ENCODE measurements at places on chromosomes 5 and 9.

DNA sequence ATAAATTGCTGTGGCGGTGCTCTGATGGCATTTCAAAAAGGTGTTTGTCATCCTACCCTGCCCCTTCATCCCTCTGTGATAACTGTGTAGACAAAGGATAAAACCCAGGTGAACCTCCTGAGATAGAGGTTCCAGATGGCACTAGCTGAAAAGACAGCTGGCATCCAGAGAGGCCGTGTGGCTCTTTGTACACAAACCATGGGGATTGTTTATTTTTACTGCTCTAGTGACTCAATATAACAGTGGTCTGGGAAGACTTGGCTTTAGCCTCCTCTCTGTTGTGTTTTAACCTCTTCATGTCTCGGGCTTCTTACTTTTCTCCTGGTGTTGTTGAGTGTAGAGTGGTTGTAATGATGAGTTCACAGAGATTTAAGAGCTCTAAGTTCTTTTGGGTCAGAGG is 48.8 kb downstream of the SH3GL2 start:
- DNase-seq = no peak

DNA sequence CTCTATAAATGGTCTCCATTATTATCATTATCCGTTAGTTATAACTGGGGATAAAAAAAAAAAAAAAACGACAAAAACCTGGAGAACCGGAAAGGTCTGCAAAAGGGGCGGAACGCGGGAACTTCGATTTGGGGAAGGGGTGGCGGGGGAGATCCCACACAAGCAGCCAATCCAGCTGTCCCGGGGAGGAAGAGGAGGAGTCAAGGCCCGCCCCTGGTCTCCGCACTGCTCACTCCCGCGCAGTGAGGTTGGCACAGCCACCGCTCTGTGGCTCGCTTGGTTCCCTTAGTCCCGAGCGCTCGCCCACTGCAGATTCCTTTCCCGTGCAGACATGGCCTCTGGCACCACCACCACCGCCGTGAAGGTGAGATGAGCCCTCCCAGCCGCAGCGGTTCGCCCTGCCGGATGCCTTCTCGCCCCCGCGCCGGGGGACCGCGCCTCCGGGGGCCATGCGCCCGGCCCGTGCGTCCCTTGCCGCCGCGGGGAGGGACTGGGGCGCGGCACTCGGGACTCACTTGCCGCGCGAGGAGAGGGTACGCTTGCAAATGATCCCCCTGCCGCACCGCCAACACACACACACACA is at the start of gene MTAP:
Gene MTAP (plus strand): TSS at position 219 of the 583 bp plus-strand sequence. CDS start 113 bp downstream, at position 332.
- DNase-seq = peak; percentile 78

DNA sequence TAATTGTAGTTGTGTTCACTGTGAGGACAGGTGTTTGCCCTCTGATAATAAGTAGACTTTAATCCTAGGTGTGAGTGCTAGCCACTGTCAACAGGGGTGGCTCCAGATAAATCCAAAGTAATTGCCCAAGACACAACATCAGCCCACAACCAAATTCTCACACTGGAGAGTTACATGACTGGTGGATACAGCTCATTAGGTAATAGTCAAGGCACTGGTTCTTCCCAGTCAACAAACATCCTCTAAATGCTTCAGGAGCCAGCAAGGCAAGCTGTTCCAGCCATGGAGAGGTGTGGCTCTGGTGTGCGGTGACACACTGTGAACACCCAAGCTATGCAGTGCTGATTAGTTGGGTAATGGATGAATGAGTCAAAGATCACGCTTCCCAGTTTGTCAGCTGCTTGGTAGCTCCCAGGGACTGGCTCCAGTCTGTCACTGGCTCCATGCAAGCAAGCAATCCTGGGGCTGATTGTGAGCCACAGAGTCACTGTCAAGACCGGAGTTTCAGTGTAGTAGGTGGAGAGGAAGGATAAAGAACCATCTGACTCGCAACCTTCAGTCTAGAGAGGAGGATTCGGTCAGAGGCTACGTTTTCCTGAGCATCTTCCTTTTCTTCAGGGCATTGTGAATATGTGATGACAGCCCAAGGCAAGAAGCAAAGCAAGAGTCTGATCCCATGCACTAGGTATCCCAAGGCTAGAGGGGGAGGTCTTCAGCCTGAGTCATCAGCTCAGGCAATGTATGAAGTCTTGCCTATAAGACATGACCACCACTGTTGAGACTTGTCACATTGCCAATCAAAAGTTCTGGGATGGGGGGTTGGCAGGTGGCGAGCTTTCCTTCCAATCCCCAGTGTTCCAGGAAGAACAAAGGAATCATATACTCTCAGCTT is 63.1 kb downstream of the UGCG start:
- DNase-seq = no peak

DNA sequence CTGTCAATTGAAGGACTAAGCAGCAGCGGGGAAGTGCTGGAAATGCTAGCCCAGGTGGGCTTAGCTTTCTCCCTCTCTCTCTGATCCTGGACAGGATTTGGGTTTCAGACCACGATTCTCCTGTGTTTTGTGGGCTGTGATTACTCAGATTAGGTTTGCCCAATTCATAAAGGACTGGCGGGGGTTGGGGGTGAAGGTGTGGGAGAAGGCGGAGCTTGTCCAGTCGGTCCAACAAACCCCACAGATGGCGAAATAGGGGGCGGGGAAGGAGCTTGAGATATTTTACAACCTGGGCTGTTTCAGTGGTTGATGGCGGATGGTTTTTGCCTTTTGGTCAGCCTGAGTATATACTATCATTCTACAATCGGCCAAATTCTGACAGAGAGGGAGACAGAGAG is 35.2 kb downstream of the PCDHAC2 start:
- no peak for DNase-seq

DNA sequence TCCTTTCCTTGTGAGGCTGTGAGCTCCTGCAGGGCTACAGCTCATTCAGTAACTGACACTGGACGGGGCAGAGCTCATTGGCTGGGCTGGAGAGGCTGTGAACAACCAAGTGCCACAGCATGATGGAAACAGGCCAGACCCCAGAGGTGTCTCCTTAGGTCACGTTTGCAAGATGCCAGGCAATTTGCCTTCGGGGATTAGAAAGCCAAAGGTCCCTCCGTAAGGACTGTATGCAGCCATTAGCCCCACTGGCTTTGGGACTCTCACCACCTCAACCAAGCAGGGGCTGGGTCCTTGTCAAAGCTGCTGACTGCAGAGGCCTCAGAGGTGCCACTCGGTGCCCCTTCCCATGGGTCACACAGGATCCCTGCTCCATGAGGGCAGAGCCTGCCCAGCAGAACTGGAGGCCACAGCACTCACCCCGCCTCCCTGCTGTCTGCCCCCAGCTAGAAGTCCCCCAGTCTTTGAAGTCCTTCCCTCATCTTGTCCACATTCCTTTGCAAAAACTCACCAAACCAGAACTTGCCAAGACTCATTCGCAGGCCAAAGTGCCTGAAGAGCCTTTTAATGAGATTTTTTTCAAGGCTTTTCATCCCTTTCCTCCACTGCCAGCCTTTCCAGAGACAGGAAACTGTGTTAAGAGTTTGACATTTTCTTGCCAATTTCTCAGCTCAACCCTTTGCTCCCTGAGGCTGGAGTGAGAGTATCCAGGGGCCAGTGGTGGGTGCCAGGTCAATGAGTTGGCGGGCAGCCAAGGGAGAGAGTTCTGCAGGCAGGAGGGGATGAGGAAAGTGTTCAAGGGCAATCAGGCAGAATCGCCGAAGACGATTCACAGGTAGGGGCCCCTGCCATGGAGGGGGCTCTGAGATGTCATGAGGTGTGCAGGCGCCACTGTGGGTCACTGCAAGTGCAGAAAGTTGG is 39.7 kb upstream of the SLC25A51 start:
- no peak for DNase-seq

GRCh38 chr5:12110629-12111028 is 206.4 kb upstream of the CTNND2 start:
- no peak for DNase-seq

DNA sequence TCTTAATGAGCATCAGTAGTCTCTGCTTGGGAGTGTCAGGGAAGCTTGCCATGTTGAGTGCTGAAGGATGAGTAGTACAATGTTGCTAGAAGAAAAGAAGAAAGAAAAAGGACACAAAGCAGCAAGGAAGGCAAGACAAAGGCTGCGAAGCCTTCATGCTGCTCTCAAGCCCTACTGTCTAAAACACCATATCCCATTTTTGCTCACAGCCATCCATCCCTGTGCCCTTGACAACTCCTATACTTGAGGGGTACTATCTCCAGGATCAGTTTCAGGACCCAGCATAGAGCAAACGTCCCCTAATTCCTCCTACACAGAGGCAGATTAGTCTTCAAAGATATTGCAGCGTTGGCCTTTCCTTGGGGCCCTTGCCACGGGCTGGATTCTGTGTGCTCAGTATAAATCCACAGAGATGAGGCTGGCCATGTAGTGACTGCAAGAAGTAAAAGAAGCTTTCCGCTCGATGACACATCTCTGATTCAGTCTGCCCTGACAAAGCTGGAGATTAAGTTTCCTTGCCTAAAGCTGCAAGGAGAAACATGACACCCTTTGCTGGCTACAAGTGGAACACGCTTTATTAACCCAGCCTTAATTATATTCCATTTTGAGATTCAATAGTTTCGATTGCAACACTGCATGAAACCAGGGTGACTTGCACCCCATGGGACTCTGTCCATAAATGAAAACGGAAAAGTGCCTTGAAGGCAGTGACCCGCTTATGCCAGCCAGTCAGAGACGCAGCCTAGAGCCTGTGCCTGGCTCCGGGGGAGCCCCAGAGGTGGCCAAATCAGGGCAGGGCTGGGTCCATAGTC is 304.6 kb downstream of the ACTL7B start:
- DNase-seq = no peak

DNA sequence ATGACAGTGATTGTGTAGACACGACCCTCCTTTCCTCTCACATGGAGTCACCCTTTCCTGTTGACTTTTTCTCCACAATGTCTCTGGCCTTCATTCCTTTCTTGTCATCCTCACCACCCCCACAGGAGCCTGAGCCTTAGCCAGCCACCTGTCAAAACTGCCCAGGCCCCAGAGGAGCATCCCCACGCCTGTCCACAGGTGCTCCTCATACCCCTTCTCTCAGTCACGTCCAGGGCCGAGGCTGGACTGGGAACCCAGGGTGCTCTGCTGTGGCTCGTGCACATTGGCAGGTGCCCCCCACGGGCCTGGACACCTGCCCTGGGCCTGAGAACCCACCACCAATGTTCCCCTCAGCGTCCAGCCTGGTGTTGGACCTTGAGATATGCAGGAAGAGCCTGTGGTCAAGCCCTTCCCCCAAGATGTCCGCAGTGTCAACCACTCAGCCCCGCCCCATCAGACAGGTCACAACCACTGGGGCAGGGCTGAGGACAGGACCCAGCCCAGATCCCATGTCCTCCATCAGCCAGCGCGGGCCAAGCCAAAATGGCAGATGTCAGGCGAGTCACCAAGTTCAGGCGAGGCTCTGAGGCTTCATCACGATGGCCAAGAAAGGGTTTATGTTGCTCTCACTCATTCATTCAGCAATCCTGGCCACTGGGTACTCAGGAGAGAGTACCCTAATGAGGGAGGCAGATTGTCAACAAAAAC is 65.8 kb upstream of the STXBP1 start:
- DNase-seq = no peak

DNA sequence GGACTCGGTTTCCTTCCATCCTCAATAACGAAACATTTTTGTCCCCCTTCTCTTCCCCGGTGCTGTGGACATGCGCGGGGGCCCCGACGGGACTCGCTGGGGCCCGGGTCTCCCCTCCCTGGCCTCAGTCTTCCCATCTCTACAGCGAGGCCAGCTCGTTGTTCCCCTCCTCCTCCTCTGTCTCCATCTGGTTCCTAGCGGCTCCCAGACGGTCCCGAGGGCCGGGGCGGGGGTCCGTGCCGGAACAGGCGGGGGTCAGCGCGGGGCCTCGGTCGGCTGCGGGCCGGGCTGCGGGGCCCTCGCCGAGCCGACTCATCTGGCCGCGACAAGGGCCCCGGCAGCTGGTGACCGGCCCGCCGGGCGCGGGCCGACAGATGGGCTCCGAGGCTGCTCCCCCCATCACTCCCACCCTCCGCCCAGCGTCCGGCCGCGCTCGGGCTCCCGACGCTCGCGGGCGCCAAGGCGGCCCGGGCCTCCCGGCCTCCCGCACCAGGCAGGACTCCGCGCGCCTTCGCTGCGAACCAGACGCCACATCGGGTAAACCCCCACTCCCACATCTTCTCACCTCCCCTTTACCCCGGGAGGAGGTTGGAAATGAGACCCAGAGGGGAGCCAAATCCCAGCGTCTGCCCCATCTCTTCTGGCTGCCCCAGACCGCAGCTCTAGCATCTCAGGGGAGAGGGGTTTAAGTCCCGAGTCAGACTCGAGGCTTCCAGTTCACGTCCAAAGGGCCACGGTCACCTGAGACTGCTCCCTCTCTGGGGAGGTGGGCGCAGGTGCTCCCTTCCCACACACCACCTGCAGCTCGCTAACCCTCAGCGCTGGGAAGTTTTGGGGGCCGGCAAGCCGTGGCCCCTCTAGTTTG is 8.1 kb downstream of the BARHL1 start:
- no peak for DNase-seq

GRCh38 chr5:150323092-150323491 is 20.4 kb upstream of the ARSI start:
- no peak for DNase-seq

Measured in iPS DF 19.7 (cell line).